Renal pelvis (tissue), 12 donors: ENCODE measurements at places on chromosomes 2 and 18. TPM values are rescaled to one million over a fixed set of nuclear protein-coding genes. Genes with fewer than 3 reads are reported as not detected.
A peak's percentile ranks its signal among the peaks of the same experiment; 100 is the strongest.

DNA sequence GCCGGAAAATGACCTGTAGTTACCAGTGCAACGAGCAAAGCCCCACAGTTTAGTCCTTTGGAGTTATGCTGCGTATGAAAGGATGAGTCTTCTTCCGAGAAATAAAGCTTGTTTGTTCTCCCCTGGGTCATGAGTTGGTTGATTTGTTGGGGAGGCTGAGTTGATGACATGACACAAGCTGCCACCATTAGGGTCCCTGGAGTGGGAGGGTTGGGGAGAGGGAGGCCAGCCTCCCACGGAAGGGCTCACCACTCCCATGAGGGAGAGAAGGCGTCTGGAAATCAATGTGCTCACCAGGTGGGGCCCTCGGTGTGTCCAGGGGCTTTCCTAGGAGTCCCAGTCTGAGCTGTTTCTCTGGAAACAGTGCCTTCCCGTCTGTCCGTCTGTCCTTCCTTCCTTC is 7.4 kb upstream of the DGKD start:
- no peak for DNase-seq

- no peak for DNase-seq
Measured at GRCh38 chr2:1965726-1966125, 221.4 kb upstream of the PXDN start.

GRCh38 chr2:1749489-1750119 is 5.3 kb upstream of the PXDN start:
- no peak for DNase-seq

DNA sequence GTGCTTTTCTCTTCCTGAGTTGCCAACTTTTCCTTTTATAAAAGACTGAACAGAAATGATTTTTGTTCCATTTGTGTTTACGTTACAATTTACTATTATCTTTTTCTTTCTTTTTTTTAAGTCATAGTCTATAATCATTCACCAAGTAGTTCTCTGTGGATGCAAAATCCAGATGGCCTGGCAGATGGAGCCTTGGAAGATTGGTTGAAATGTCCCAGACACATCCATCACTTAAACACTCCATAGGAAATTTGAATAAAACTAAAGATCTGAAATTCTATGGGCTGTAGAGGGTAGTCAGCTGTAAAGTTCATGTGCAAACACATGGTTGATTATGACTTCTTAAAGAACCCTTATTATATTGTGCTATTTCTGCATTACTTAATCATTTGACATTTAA is 164.8 kb upstream of the DOCK10 start:
- no peak for DNase-seq

DNA sequence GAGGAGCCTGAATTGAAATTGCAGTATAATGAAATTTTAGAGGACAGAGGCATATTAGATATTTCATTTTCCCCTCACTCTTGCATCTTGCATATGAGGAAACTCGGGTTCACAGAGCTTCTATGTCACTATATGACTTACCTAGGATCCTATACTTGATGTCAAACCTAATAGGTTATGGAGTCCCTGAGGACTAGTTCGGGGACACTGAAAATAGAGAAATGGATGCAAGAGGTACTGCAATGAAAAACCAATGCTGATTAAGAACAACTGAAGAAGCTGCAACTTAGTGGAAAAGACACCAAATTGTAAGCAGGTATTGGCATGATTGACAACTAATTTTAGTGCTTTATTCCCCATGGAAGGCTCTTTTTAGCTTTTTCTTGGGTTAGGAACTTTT is 210.1 kb downstream of the IKZF2 start:
- no peak for DNase-seq

DNA sequence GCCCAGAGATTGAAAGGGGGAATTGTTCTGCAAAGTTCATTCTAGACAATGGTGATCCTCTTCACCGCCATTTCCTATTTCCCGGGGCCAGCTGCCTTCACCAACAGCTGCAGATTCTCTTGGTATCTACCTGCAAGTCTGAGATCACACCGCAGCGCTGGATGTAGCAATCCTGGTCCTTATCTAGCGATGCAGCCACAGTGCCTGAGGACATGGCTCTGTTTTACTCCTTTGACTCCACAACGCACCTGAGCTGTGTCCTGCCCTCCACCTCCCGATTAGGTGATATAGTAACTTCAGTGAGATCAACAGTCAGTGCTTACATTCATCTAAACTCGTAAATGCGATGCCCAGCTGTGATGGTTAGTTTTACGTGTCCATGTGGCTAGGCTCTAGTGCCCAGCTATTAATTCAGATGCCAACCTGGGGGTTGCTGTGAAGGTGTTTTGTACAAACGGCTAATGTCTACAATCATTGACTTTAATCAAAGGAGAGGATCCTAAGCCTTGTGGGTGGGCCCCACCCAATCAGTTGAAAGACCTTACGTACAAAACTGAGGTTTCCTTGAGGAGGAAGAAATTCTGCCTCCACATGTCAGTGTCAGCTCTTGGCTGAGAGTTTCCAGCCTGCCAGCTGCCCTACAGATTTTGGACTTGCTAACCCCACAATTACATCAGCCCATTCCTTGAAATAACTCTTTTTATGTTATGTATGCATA is 189.8 kb downstream of the SH3BP4 start:
- no peak for DNase-seq

GRCh38 chr2:65495251-65495877 is 63.0 kb upstream of the SPRED2 start:
- DNase-seq, result peak; percentile 15

DNA sequence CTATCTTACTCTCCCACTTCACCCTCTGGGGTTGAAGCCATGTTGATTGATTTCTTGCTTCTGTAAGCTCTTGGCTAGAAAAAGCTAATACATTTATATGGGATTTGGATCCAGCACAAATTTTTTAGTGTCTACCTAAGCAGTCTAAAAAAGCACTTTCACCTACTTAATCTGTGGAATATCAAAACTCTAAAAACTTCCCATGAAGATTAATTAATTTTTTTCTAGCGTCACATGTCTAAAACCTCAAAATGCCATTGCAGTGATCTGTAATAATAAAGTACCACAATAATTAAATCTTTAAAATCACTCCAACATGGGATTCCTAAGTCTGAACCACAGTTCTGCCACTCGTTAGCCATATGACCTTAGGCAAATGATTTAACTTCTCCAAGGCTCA is 180.1 kb downstream of the EN1 start:
- DNase-seq, result no peak

DNA sequence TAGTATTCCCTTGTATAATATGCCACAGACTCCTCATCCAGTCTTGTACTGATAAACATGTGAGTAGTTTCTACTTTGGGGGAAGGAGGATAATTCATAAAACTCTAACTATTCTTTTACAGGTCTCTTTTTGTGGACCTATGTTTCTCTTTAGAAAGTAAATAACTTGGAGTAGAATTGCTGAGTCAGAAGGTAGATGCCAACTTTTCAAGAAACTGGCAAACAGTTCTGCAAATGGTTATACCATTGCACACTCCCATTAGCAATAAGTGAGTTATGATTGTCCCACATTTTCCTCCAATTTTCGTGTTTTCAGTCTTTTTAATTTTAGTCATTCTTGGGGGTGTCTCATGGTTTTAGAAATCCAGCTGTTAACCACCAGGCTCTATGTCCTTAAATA is 477.2 kb upstream of the LRRTM4 start:
- DNase-seq, result no peak

DNA sequence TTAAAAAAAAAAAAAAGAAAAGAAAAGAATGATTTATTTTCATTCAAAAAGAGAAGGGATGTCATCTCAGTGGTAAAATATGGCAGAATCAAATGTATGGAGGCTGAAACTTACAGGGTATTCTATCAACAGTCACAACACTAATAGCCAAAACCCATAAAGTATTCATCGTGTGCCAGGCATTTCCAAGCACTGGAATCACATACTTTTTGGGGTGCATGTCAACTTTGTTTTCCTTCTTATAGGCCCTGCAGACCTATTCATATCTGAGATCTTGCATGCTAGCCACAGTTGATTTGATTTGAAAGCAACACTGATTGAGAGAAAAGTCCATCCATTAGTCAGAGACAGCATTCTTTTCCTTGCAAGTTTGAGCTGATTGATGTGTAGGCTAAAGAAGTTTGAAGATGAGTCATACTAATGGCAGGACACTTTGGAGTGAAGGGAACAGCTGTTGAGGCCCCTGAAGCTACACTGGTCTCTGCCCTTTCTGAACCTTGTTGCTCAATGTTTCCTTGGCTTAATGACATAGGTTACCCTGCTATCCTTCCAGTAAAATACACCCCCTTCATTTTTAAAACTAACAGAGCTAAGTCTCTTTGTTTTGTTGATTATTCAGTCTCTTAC is 22.0 kb downstream of the KATNAL2 start:
- no peak for DNase-seq

DNA sequence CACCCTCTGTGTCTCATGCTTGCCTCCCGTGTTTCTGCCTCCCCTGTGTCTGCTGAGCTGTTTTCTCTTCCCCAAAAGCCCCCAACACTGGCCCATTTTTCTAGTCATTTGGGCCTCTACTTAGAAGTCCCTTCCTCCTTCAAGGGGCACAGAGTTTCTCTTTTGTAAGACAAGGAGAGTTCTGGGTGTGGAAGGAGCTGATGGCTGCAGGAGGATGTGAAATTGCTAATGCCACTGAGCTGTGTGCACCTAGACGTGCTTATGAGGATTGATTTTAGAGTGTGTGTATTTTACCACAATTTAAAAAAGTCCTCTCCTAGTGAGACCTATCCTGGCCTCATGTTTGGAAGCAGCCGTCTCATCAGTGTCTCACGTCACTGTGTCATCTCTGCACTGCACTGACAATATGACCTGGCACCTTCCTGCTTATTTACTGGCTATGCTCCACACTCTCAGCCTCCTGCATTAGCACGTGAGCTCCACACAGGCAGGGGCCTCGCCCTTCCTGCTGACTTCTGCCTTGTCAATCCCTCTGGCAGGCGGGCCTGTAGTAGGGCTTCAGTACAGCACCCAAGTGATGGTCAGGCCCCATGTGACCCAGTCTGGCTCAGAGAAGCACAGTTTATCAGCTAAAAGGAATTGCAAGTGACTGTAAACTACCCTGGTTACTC is 8.0 kb upstream of the MBP start:
- DNase-seq, result no peak

DNA sequence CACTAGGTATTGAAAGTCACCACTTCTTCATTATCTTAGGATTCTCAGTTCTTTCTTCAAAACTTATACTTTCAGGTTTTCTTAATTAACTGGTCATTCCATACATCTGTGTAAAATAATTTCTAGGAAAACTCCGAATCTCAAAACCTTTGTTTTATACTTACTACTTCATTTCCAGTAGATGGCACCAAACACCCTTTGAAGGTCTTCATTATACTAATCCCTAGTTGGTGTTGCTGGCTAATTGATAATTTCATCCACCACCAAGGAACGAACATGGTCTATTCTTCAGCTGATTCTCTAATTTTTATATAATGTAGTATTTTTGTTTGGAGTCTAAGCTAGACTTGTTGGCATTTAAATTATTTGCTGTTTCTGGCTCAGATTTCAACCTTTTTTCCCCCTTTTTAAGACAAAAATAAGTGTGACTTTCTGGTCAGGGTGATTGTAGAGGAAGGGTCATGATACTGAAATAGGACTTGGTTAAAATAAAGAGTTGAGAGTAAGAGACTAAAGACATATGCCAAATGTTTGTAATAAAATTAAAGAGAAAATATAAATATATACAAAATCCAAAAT is 2.8 kb upstream of the MXD1 start:
- DNase-seq, result peak; percentile 68

DNA sequence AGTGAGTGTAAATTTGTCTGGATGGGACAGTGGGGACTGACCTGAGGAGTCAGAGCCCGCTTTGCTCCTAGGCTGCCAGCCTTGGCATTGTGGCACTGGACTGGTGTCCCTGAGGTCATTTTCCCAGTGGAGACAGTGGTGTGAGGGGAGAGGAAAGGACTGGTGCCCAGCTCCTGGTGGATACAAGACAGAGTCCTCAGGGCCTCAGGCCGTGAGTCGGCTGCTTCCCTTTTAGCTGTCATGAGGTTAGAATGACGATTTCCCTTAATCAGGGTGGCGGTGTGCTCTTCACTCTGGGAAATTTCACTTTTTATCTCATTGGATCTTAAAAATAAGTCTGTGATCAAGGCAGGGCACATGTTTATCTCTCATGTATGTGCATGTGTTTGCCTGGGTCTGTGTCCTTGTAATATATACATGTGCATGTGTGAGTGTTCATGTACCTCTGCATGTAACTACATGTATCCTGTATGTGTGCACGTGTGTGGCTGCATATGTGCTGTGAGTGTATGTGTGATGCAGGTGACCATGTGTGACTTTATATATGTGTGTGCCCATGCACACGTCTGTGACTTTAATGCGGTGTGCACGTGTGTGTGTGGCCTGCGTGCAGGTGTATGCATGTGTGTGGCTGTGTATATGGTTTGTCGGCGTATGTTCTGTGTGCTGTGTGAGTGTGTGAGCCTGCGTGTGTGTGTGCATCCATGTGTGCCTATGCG is 55.7 kb downstream of the GLI2 start:
- DNase-seq, result no peak

DNA sequence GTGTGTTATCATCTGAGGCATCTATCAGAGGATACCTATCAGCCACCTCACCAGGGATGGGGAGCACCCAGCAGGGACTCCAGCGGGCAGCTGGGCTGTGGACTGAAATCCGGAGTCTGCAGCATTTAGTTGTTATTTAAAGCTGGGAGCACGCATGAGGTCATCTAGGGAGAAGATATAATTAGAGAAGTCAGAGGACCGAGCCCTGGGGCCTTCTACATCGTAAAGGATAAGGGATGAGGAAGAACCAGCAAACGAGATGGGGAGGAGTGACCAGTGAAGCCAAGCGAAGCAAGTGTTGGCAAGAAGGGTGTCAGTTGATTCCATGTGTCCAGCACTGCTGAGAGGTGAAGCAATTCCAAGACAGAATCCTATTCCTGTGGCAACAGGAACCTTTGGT is 70.3 kb downstream of the STEAP3 start:
- DNase-seq, result no peak

- DNase-seq, result no peak
Measured at GRCh38 chr2:190789074-190790004, 91.3 kb upstream of the GLS start.

Gene CCDC85A
- 1.4 TPM for polyA plus RNA-seq

Gene PRKRA
- polyA plus RNA-seq, result 69.7 TPM

Gene DLX1
- 0.39 TPM for polyA plus RNA-seq

Gene C2orf72
- 3.6 TPM for polyA plus RNA-seq

Gene SLC9A2
- polyA plus RNA-seq, result 5.3 TPM

Gene CDH2
- 83.8 TPM for polyA plus RNA-seq

Gene EMX1
- 51.6 TPM for polyA plus RNA-seq

Gene COL3A1
- polyA plus RNA-seq, result 906 TPM

Gene CHPF
- 29.3 TPM for polyA plus RNA-seq

Gene IL1F10
- polyA plus RNA-seq, result not detected

Gene ZNF804A
- polyA plus RNA-seq, result 0.74 TPM

Gene RND3
- 48.3 TPM for polyA plus RNA-seq
